ENCODE measurements at places on chromosomes 5 and 9.

DNA sequence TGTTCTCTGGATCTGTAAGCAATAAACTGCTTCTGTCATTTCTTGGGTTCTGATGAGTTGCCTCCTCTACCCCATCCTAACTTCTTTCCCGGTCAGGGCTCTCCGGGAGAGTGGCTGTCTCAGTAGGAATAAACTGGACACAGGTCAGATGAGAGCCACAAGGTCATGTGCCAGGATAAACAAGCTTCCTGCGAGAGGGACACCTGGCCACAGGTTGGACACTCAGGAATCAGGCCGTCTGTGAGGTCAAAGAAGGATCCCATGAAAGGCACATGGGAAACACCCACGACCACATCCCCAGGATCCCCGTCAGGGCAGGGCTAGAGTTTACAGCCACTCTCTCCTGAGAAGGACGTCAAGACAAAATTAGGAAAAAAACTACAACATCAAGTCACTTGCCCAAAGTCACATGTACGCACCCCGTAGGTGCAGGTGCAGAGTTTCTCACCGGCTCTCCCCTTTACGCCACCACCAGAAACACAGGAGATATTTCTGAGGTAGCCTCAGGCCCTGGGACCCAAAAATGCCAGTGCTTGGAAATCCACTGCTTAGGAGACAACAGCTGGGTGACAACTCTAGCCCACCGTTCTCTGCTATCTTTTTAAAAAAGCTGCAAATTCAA lies 28.7 kb downstream of the CCT5 start:
- DNase-seq: no peak

DNA sequence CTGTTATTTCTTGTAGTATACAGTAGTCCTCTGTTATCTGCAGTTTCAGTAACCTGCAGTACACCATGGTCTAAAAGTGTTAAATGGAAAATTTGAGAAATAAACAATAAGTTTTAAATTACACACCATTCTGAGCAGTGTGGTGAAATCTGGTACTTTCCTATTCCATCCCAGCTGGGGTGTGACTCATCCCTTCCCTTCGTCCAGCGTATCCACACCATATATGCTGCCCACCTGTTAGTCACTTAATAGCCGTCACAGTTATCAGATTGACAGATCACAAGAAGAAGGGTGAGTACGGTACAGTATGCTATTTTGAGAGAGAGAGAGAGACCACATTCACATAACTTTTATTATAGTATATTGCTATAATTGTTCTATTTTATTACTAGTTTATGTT lies 28.9 kb downstream of the FAM151B start:
- DNase-seq: no peak

- no peak for DNase-seq
These were observed 361.8 kb downstream of the ELAVL2 start for GRCh38 chr9:23464275-23464674.

DNA sequence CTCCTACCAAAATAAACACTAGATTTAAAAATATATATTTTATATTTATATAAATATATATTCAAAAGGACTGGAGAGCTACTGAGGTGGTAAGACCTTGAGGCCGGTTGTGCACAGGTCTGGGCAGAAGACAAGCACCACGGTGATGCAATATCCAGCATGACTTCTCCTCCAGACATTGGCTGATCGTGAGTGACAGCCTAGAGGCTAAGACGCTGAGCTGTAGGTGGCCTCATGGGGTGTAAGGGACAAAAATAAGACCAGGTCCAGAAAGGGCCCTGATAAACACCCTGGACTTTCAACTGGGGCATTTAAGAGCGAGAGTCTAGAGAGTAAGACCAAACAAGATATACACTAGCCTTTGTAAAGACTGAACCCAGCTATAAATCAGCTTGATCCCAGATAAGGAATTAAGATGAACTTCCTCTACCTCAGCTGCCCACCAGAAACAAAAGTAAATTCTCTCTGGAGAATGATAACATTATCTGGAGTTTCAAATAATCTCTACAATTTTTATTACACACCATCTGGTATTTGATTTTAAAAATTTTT lies 14.2 kb upstream of the C5orf47 start:
- DNase-seq: no peak

DNA sequence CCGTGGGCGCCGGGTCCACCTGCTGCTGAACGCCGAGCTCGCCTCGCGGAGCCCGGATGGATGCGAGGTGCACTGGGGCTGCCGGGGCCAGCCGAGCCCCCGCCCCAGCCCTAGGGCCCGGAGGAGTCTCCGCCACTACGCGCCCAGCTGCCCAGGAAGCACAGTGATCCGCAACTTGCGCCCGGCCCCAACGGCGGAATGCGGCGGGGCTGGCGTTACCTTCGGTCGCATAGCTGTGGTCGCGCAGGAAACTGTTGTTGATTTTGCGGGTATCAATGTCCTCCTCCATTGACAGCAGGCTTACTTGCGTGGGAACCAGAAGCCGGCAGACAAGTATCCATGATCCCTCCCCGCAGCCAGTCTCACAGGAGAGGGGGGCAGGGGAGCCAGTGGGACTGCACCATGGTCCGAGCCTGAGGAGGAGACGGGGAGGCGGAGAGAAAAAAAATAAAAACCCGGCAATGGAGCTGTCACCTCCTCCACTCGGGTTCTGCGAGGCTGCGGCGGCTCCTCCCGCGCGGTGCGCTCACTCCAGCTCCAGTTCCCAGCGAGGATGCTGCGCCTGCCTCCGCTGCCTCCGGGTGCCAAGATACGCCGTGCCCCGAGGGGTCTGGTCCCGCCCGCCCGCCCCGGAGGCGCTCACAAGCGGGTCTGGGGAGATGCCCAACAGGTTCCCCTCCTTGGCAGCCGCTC lies 628 bp downstream of the PPP2R2B start:
- no peak for DNase-seq

All from fibroblast of skin of scalp (primary cell).